ENCODE measurements at places on chromosomes 2 and 18.

- DNase-seq: no peak
Measured at GRCh38 chr2:31429759-31430438, 15.4 kb upstream of the XDH start.

GRCh38 chr2:5661362-5661761, 30.8 kb upstream of the SOX11 start:
- DNase-seq: no peak

GRCh38 chr2:208466151-208466919, 59.7 kb downstream of the PTH2R start:
- peak; percentile 5 for DNase-seq

DNA sequence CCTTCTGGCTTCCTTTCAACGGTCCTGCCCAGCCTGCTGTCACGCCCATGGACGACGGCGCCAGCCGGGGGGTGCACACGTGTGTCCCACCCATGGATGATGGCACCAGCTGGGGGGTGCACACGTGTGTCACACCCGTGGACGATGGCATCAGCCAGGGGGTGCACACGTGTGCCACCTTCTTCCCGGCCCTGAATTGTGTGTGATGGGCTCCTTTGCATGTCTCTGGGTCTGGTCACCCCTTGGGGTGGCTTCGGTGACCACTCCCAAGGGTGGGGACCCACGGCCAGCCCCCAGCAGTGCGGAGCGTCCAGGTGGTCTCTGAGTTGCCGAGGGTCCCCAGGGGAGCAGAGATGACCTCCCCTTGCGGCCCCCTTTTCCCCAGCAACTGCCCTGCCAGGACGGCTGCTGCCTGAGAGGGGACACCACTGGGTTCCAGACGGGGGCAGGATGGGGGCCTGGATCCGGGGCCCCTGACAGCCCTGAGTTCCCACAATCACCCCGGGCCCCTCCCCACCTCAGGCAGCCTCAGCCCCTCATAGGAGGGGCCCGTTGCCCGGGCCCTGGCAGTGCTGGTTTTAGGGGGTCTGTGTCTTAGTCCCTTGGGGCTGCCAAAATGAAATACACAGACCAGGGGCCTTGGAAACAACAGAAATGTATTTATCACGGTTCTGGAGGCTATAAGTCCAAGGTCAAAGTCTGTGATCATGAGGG, 9.4 kb downstream of the NEU4 start:
- DNase-seq: no peak

DNA sequence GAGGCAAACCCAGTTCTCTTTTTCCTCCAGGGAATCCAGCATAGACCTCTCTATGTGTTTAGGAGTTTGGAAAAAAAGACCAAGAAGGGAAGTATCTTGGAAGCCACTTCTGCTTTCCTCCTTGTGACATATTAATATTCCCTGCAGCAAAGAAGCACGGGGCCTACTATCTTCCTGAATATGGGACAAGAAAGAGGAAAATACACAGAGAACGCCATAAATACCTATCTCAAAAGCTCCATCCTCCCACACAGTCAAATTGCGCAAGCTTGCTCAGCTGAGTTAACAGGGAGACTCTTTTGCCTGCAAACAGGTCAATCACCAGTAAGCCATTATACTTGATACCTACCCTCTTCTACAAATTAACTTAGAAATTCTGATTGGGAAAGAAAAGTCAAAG, 16.7 kb upstream of the RAPH1 start:
- DNase-seq: no peak

DNA sequence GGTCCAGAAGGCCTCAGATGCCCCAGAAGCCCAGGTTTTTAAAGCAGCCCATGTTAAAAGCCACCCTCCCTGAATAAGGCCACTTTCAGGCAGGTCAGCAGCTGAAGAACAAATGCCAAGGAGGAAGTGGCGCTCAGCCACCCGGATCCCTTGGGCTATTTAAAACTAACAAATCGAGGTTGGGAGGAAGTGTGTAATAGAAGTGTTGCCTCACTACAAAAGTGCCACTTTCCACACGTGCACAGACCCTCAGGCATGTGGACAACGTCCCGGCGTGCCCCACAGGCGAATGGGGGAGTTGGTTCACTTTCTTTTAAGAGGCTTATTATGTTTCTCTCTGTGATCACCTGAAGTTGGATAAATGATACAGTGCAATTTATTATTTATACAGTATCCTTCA, 173.8 kb upstream of the SALL3 start:
- no peak for DNase-seq

GRCh38 chr2:167127135-167127534, 238.9 kb downstream of the XIRP2 start:
- no peak for DNase-seq

- DNase-seq: no peak
Measured at GRCh38 chr2:101854877-101855276, 136.9 kb upstream of the IL1R2 start.

GRCh38 chr18:49742316-49743116, 70.8 kb downstream of the ACAA2 start:
- DNase-seq: no peak

DNA sequence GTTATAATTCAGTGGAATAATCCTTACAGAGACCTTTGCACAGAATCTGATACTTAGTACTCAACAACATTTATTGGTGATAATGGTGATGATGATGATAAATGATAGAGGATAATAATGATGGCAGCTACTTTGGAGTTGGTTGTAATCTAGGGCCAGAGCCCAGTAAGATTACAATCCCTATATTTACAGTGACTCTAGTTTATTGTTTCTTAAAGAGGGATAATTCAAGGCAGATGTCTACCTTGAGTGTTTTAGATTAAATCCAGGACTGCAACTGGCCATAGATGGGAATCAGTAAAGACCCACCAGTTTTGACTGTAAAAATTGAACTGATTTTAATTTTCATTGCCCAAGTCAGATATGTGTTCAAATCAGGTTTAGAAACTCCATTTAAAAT, 813.9 kb upstream of the CNTNAP5 start:
- DNase-seq: no peak

DNA sequence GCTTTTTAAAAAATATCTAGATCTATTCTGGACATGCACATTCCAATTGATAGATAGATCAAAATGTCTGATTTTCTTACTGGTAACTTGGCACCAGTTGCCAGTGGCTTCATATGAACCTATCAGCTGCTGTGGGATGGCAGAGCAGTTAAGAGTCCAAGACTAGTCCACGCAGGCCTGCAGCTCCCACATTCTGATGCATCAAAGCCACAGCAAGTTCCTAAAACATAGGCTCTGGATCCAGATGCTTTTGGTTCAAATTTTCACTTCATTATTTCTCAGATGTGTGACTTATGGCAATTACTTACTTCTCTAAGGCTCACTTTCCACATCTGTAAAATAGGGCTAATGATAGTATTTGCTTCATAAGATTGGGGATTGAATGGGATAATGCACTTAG, 48.0 kb upstream of the CYP1B1 start:
- no peak for DNase-seq

GRCh38 chr2:28613186-28613585, 117.3 kb downstream of the PLB1 start:
- DNase-seq: no peak

DNA sequence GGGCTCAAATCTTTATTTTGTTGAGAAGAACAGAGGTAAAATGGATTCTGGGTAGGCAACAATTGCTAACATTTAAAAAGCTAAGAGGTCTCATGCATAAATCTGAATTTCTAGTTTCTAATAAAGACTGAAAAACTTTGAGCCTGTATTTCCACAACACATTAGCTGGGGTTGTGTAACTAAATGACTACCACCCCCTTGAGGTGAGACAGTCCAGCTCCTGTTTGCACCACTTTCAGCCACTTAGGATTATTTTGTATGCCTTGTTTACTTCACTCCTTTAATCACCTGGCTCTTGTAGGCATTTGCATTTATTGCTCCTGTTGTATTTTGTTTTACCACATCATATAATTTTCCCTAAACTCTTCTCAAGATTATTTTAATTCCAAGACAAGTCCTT, 376.6 kb downstream of the PTH2R start:
- no peak for DNase-seq

DNA sequence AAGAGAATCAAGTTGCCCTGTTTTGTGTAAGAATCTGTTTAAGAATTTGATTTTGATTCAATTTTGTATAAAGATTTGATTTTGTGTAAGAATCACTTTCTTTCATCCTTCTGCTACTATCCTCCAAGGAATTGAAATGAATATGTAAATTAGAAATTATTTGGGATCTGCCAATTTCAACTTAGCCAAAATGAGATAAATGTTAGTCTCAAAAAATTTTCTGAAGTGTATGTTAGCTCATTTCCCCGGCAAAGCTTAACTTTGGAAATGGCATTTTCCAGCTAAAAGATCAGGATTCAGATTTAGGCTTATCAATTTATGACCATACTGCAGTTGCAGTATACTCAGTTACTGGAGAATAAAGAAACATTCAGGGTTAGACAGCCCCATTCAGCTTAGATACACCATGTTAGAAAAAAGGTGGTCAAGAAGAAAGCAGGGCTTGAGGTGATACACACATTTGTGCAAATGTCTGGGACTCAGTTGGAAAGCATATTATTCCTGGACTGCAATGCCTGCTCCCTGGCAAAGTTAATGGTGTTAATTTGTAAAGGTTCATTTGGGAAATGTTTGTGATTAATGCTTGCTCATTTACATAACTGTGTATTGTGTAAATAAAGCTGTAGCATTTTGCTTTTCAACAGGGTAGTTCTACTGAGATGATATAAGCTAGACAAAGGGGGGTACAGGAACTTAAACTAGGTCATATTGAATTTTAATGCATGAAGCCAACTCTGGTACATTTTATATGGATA, 247.8 kb upstream of the SESTD1 start:
- no peak for DNase-seq

- DNase-seq: no peak
Measured at GRCh38 chr2:221787561-221787960, 215.5 kb upstream of the EPHA4 start.

DNA sequence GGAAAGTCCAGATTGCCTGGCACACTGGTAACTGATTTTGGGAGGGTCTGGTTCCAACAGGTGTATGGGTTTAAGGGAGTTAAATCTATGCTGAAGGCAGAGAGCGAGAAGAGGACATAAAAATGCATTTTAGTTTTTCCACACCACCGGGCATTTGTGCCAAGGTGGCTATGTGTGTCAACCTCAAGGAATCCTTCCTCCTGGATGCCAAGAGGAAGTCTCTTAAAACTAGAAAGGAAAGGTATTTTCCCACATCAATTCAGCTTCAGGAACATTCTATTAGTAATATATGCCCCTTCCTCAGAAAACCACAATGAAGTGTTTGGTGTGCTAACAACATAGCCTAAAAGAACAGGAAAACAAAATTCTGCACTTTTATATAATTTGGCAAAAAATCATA, 5.4 kb upstream of the GAREM1 start:
- no peak for DNase-seq

DNA sequence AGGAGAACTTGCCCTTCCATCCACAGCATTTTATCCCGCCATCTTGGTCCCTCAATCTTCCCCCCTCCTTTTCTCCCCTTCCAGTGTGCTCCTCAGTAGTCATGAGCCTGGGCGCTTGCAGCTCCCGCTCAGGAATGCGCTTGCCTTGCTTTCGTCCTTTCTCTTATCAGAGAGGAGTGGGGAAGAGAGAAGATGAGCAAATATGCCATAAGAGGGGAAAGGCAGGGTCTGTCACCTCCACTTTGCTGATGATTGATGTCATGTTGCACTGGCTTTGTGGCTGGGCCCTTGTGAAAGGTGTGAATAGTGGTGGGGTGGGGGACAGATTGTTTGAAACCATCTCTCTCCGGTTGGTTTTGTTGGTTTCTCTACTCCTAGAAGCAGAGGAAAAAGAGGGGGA, 569.3 kb downstream of the TNS1 start:
- no peak for DNase-seq

DNA sequence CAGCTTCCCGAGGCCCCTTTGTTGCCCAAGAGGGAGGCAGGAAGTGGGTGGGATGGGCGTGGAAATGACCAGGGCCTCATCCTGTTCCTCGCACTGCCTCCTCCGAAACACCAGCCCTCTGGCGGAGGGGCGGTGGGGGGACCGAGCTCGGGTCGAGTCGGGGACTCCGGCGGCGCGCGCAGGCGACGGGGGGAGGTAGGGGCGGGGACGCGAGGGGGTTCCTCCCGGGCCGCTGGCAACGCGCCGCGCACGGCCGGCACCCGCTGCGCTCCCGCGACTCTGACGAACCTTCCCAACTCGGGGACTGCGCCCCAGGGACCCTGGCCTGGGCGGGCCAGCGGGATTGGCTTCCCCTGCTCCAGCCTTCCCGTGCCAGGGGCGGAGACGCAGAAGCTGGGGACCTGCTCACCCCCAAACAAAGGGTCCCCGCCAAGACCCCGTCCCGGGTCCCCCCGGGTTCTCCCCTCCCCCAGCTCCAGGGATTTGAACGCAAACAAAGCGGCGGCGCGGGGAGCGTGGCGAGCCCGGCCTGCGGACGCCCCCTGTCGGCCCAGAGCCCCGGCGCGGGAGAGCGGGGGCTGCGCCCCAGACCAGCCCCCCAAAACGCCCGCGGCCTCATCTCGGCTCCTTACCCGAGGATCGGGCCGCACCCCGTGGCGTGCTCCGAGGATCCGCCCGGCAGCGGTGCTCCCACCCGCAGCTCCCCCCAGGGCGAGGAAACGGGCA, 1.2 kb downstream of the SEMA4C start:
- peak; percentile 56 for DNase-seq

Data from non-pigmented ciliary epithelial cell (primary cell).